Effector memory CD4-positive, alpha-beta T cell (primary cell): ENCODE measurements at places on chromosomes 7 and 10.

DNA sequence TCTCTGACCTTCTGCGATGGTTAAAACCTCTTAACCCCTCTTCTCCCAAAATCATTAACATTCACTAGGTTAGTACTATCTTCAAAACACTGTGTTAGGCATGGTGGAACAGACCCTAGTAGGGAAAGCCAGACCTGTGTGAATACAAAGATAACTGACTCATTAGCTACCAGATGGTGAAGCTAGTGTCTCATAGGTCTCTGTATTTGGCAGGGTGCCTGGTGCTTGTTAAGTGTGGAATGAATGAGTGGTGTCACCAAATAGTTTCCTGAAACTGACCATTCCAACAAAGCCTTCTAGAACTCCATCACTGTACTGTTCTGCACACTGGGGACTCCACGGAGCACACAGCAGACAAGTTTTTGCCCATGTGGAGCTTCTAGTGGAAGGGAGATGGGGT is 27.7 kb upstream of the TM9SF3 start:
- no peak for DNase-seq

GRCh38 chr10:78042058-78042751 is 8.5 kb downstream of the RPS24 start:
- no peak for DNase-seq

DNA sequence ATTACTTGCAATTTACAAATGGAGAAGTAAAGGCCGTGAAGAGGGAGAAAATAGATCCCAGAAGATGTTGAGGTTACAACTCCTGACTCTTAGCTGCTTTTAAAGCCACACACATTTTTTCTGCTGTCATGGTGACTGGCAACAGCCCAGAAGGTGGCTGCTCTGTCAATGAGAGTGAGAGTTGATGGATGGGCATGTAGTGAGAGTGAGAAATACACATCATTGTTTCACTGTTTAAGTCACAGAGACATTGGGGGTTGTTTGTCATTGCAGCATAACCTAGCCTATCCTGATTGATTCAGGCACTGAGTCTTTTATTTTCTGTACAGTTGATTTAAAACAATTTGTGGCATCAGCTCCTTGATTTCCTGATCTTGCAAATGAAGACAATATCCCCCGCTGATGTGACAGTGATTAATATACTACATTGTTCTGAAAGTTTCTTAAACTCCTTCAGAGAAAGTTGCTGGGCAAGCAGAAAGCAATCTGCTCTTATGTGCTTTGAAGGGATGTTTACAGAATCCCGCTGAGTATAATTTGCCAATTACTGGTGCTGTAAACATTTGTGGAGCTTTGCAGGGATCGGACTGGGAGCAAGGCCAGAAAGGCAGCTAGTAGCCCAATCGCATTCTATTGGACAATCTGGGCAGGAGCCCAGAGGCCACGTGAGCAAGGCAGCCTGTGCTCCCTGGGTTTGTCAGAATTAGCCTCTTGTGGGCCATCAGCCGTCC is 229.6 kb downstream of the PRPF18 start:
- DNase-seq, result no peak

GRCh38 chr10:89554433-89554832 is 19.0 kb upstream of the SLC16A12 start:
- no peak for DNase-seq

- DNase-seq, result no peak
Measured at GRCh38 chr10:30155401-30155800, 96.0 kb upstream of the JCAD start.

- no peak for DNase-seq
Measured at GRCh38 chr10:142371-142770, 7.1 kb downstream of the ZMYND11 start.
